ENCODE measurements at places on chromosomes 4 and X.

GRCh38 chr4:151679231-151679630, 81.6 kb downstream of the GATB start:
- no peak for DNase-seq

GRCh38 chr4:152166567-152166966, 369.3 kb downstream of the FBXW7 start:
- DNase-seq = no peak

- DNase-seq = no peak
Observed at GRCh38 chrX:22392133-22392948, 119.6 kb downstream of the CBLL2 start.

- no peak for DNase-seq
Observed at GRCh38 chr4:23483320-23483960, 406.4 kb downstream of the PPARGC1A start.

DNA sequence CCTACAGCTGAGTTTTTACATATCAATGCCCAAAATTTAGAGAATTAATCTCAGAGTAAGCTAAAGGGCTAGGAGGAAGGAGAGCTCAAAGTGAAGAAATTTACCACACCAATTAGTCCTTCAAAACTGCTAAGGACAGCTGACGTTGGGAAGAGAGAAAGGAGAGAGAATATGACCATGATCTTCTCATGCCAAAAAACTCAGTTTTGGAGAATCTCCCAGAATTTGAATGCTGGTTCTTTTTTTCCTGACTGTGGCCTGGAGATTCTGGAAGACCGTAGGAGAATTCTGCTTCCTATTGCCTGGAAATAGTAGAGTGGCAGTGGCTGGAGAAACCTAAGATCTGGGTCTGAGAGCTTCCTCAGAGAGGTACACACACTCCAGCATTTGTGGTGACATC, 834.4 kb upstream of the SLIT2 start:
- no peak for DNase-seq

DNA sequence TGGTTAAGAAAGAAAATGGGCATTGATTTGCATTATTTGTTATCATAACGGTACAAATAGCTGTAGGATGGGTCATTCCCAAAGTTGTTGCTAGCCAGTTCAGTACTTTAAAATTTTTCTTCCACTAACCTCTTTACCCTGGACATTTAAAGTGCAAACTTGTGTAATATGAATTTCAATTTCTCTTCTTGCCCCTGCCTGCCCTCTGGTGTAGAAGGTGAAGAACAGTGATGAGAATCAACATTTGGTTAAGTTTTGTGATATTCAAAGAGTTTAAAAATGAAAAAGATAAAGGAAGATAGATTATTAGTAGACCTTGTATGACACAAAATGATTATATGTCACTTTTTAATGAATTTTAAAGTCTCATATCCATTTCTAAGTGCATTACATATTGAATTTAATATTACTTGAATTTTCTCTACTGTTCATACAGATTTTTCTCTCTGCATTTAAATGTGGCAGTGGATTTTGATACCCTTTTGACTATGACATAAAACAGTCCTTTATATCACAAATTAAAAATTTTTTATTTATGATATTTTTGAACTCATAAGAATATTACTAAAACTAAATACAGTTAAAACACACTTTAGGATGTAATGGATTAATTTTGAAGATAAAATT, 337.7 kb downstream of the BMPR1B start:
- no peak for DNase-seq

DNA sequence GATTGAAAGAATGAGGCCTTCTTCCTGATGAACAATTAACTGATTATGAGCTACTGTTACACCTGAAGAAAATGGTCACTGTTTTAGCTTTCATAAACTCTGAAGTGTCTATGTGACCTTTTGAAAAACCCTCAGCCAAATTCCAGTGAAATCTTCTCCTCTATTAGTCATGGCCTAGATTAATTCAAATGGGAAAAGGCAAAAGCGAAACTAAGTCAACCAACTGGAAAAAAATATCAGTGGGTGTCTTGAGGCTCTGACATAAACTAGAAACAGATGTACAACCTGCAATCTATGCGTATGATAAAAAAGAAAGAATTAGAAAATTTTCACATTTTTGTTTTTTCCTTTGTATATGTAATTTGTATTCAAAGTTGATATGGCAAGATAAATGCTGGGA, 169.4 kb upstream of the BANK1 start:
- no peak for DNase-seq

- DNase-seq = no peak
Observed at GRCh38 chrX:96591421-96591820, 93.2 kb upstream of the DIAPH2 start.

DNA sequence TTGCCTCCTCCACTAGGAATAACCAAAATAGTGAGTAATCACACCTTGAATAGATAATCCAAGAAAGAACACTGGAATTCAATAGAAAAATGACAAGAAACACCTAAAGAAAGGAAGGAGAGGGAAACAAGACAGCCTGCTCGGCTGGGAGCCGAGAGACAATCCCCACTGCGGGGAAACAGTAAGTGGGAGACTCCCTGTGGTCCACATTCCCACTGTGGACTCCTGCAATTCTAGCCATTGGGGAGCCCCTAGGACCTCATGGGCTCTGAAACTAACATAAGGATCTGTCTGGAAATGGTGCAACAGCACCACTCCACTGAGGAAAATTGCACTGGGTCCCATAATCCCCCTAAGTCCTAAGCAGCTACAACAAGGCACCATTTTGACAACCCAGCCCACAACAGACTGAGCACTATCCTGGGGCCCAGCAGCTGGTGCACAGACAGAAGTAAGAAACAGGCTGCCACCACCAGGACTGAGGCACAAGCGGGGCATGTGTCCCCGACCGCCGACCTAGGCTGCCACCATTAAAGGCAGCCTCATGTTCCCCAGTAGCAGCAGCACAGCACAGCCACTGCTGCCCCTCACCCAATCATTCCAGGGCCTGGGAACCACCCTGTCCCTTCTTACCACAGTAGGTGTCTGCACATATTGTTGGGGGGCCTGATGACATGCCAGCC, 14.2 kb downstream of the LRBA start:
- DNase-seq = no peak

DNA sequence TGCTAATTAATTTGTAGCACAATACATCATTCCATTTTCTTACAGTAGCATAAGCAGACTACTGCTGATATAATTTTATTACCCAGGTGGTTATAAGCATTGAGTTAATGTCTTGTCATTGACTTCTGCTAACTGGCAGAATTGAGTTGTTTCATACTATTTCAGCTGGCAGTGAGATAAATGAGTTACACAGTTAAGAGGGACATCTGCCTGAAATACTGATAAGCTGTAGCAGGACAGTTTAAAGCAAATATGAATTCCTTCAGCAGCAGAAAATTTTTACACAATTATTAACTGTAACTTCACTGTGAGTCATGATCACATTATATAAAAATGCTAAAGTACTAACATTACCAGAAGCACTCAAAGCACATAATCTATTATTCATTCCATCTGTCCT, 326.8 kb downstream of the INPP4B start:
- DNase-seq = no peak

- DNase-seq = peak; percentile 24
Observed at GRCh38 chrX:56733459-56734046, 4.5 kb downstream of the NBDY start.

- no peak for DNase-seq
Observed at GRCh38 chr4:37747772-37748330, 61.7 kb upstream of the RELL1 start.

GRCh38 chr4:147123146-147123545, 177.5 kb upstream of the TTC29 start:
- DNase-seq = no peak

DNA sequence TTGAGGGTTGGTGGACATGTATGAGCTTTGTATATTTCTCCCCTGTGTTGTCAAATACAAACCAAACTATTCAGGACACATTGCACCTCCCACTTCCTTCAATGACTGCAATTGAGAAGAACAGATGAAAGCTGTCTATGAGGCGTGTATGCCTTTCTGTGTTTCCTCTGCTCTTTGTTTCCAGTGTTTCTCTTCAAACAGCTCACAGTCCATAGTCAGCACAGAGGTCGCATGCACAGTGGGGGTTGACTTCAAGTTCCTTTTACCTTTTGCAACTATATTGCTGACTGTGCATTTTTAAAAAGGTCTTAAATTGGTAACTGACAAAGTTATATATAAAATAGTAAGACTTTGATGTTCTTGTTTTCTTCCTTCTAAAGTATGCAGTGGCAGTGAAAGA, 957.8 kb downstream of the C4orf33 start:
- no peak for DNase-seq

DNA sequence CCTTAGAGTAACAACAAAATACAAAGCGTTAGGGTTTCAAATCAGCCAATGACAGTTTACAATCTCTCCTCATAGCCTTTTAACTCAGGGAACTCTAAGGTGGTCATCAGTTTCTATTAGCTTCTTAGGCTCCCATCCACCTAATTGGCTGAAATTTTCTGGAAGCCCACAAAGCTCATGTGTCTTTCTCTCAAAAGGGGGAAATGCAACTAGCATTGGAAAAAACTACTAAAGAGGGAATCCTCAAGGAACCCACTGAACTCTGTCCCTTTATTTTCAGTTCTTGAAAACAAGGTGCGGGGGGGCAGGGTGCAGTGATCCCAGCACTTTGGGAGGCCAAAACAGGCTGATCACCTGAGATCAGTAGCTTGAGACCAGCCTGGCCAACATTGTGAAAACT, 56.4 kb downstream of the PDGFC start:
- no peak for DNase-seq

DNA sequence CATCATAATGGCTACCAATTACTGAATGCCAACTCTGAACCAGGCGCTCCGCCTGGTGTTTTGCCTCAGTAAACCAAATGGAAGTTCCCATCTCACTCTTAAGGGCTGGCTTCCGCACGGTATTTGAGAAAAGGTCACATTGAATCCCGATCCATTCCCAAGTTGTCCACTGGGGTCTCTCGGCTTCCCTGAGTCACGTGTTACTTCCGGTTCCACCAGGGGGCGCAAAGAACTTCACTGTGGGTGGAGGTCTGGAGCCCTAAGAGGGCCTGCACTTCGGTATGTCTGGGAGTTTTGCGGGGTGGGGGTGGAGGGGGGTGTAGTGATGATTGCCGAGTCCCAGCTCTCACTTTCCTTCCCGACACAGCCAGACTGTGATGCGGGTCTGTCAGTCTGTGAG, 13.4 kb upstream of the NHS start:
- no peak for DNase-seq

DNA sequence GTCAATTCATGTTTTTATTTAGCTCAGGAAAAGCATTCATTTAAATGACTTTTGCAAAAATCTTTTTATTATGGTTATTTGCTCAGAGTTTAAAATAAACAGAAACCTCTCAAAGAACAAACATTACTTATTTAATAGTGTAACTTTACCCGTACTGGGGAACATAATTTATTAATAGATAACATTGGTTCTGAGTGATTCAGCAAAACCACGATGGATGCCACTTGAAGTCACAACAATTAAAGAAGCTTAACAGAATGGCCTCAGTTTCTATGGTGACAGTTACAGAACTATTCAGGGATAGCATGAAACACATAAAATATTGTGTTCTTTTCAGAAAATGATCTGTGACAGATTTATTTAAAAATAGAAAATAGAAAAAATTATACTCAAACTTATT, 368.7 kb downstream of the CCSER1 start:
- DNase-seq = no peak
